ENCODE measurements at places on chromosomes 4 and X.

DNA sequence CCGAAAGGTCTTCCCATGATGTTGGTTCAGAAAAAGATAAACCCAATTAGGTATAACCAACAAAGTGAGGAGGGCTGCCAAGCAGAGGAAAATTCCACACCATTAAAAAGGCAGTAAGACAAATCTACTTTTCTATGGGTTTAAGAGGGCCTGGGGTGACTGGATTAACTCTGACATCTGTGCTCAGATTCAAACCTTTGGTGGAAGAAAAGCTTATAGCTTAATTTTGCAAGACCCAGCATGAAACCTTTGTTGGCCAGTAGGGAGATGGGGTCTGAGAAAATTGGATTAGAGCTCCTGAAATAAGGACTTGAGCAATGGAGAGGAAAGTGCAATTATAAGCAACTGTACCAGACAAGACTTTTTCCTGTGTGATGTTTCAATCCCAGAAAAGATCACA lies 104.2 kb downstream of the KDR start:
- no peak for DNase-seq

GRCh38 chrX:154718616-154719015 lies 32.3 kb downstream of the GAB3 start:
- DNase-seq, result peak; percentile 45

DNA sequence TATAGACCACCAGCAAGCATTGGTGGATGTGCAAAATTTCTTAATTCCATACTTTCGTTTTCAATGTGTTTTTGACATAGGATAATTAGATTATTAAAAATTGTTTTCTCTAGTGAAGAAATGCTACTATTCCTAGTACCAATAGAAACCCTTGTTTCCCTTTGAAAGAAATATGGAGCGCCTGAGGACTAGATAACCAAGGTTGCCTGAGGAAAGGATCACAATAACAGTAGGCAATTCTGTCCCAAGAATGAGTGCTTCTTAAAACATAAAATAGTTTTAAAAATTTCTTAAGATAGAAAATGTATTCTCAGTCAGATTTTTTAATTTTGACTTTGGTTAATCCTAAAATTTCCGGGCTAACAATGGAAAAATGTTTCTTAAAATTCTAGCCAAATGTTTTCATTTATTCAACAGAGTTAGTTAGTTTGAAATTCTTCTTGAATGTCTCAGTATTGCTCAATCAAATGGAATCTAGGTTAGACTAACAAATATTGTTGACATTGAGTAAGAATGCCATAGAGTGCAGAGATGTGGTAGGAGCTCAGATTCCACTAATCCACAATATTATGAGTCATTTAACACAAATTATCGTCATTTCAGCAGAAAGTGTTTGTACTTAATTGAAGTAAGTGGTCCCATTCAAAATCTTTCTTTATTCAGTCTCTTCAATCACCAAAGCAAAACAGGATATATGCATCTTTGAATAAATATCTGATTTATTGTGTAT lies 666.0 kb downstream of the GRID2 start:
- no peak for DNase-seq

DNA sequence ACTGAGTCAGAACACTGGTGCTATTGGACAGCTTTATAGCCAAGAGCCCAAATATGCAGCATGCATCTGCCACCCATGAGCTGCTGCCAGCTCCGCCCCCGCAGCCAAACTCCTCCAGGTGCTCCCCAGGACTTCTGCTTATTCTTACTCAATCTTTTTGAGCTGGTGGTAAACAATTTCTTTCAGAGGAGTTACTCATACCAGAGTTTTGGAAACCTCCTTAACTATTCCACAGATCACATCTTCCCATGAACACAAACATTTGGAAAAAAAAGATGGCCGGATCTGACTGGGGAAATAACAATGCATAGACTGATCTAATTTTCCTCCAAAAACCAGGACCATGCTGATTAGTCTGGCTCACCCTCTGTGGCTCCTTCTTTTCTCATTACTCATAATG lies 399.9 kb downstream of the GPM6A start:
- DNase-seq, result no peak

- DNase-seq, result no peak
Measured at GRCh38 chrX:18674417-18674787, 2.5 kb upstream of the RS1 start.

Measured in Kasumi-1 (cell line).